Articular chondrocyte of knee joint (primary cell): ENCODE measurements at places on chromosomes 3 and 15. TPM values are rescaled to one million over a fixed set of nuclear protein-coding genes. Genes with fewer than 3 reads are reported as not detected.

Gene CSPG4
- total RNA-seq = 144 and 158 TPM in 2 replicates

Gene PROK2
- not detected in 2 replicates for total RNA-seq

Gene TGM5
- total RNA-seq = 0.22 and 0.78 TPM in 2 replicates

Gene MESP1
- 0.26 and 0.43 TPM in 2 replicates for total RNA-seq

Gene PLA1A
- total RNA-seq = 0.32 TPM in 1 of 2 replicates, not detected in the other

Gene TERC
- 119 and 220 TPM in 2 replicates for total RNA-seq

Gene VGLL3
- 10.3 and 15.7 TPM in 2 replicates for total RNA-seq

Gene SAXO2
- total RNA-seq = 1.0 and 1.9 TPM in 2 replicates

Gene FRMD4B
- total RNA-seq = 42.7 and 52.8 TPM in 2 replicates

Gene EPHA3
- total RNA-seq = 0.26 and 0.54 TPM in 2 replicates

Gene UBAP1L
- total RNA-seq = 2.4 and 2.7 TPM in 2 replicates

Gene ACKR4
- 3.7 and 5.3 TPM in 2 replicates for total RNA-seq

Gene PRR20G
- total RNA-seq = not detected in 2 replicates

Gene KCNH8
- not detected in 2 replicates for total RNA-seq

Gene ST8SIA2
- total RNA-seq = not detected in 2 replicates

Gene ATP8B4
- 6.7 and 9.8 TPM in 2 replicates for total RNA-seq

Gene FBLN2
- 53.0 and 56.7 TPM in 2 replicates for total RNA-seq

Gene SCN11A
- 0.11 and 0.13 TPM in 2 replicates for total RNA-seq

Gene CD86
- total RNA-seq = not detected in 2 replicates

Gene CCDC39
- 0.13 TPM in 1 of 2 replicates, not detected in the other for total RNA-seq

Gene EFHB
- 0.54 and 4.2 TPM in 2 replicates for total RNA-seq

Gene CXCR6
- not detected in 2 replicates for total RNA-seq

Gene SLC12A6
- 31.4 and 39.0 TPM in 2 replicates for total RNA-seq

Gene INAFM2
- 6.1 and 6.7 TPM in 2 replicates for total RNA-seq

Gene RASGRP1
- total RNA-seq = under 0.01 and 0.11 TPM in 2 replicates

Gene GOLGA6D
- not detected in 2 replicates for total RNA-seq

Gene C3orf80
- 0.13 and 0.32 TPM in 2 replicates for total RNA-seq

Gene IL17RC
- total RNA-seq = 41.4 and 51.8 TPM in 2 replicates

Gene ACAN
- total RNA-seq = 1,044 and 1,316 TPM in 2 replicates

Gene CTXN2
- total RNA-seq = not detected in 2 replicates

Gene RHOV
- total RNA-seq = not detected in 2 replicates

Gene ACAP2
- total RNA-seq = 91.7 and 93.4 TPM in 2 replicates

Gene RPS27L
- 190 and 267 TPM in 2 replicates for total RNA-seq

Gene GPR62
- total RNA-seq = 0.11 and 0.13 TPM in 2 replicates

Gene TRH
- 0.11 and 0.13 TPM in 2 replicates for total RNA-seq

Gene ANKRD34C
- not detected in 2 replicates for total RNA-seq

Gene CHDH
- 3.7 and 5.5 TPM in 2 replicates for total RNA-seq

Gene PLSCR5
- total RNA-seq = not detected in 2 replicates

Gene ATOSA
- 45.5 and 54.5 TPM in 2 replicates for total RNA-seq

Gene GOLGA6A
- 0.11 and 0.13 TPM in 2 replicates for total RNA-seq

Gene BFSP2
- total RNA-seq = not detected in 2 replicates

Gene CAPN3
- 1.8 and 1.9 TPM in 2 replicates for total RNA-seq
